ENCODE measurements at places on chromosomes 1 and 21.

GRCh38 chr1:5885471-5886139 lies 106.6 kb downstream of the NPHP4 start:
- no peak for DNase-seq

GRCh38 chr21:40610345-40610744 lies 236.6 kb downstream of the DSCAM start:
- no peak for DNase-seq

GRCh38 chr1:9038881-9039760 lies 12.9 kb upstream of the SLC2A7 start:
- no peak for DNase-seq

GRCh38 chr1:200330741-200331428 lies 79.0 kb downstream of the ZNF281 start:
- DNase-seq: no peak

GRCh38 chr1:171727778-171728177 lies 14.1 kb downstream of the VAMP4 start:
- DNase-seq: no peak

- no peak for DNase-seq
Observed at GRCh38 chr1:159201642-159202041, 3.0 kb upstream of the ACKR1 start.

DNA sequence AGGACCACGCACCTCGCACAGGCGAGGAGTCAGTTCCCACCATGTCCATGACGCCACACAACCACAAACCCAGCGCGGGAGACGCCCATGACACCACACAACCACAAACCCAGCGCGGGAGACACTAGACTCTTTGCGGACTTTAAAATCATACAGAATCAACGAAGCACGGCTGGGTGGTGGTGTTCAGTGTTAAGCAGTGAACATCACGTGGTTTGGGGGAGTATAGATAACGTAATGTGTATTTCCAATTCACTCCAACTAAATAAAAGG lies 19.2 kb downstream of the PTTG1IP start:
- no peak for DNase-seq

- no peak for DNase-seq
Observed at GRCh38 chr1:110430901-110431300, 20.0 kb upstream of the PROK1 start.

DNA sequence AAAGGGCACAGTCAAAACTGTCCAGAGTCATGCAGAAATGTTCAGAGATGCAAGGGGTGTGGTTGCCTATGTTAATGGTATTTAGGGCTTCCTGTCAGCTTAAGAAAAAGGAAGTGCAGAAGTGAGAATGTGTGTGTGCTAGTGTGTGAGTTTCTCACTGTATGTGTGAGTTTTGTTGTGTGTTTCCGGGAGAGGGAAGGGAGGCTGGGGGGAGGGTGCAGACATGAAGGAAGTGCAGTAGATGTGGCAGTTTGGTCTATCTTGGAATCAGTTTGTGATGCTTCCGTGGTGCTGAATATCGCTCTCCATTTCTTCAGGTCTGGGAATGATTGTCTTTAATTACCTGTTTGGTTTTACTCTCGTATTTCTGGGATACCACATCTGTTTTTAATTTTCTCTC lies 16.5 kb upstream of the ATP6V1G3 start:
- DNase-seq: no peak

DNA sequence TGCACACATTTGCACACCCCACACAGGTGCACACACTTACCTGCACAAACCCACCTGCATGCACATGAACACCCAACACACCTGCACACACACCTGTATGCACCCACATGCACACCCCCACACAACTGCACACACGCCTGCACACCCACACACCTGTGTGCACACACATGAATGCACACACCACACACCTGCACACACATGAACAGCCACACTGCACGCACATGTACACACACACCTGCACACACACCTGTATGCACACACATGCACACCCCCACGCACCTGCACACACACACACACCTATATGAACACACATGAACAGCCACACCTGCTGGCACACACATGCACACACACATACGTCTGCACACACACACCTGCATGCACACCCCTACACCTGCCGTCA lies 17.9 kb upstream of the TTC34 start:
- DNase-seq: no peak

GRCh38 chr1:61580417-61580816 lies 144.5 kb downstream of the TM2D1 start:
- no peak for DNase-seq

- DNase-seq: no peak
Observed at GRCh38 chr1:228668553-228669241, 66.6 kb upstream of the RHOU start.

GRCh38 chr1:9755441-9755995 lies 68.2 kb downstream of the CLSTN1 start:
- DNase-seq: no peak

- DNase-seq: no peak
Observed at GRCh38 chr1:214003233-214003632, 15.5 kb downstream of the PROX1 start.

- DNase-seq: no peak
Observed at GRCh38 chr1:176315519-176316220, 108.6 kb upstream of the COP1 start.

- no peak for DNase-seq
Observed at GRCh38 chr1:81466961-81467360, 333.8 kb upstream of the ADGRL2 start.

Data from midbrain (tissue), 1 donor.